ENCODE measurements at places on chromosomes 5 and 9. TPM values are rescaled to one million over a fixed set of nuclear protein-coding genes. Genes with fewer than 3 reads are reported as not detected.

DNA sequence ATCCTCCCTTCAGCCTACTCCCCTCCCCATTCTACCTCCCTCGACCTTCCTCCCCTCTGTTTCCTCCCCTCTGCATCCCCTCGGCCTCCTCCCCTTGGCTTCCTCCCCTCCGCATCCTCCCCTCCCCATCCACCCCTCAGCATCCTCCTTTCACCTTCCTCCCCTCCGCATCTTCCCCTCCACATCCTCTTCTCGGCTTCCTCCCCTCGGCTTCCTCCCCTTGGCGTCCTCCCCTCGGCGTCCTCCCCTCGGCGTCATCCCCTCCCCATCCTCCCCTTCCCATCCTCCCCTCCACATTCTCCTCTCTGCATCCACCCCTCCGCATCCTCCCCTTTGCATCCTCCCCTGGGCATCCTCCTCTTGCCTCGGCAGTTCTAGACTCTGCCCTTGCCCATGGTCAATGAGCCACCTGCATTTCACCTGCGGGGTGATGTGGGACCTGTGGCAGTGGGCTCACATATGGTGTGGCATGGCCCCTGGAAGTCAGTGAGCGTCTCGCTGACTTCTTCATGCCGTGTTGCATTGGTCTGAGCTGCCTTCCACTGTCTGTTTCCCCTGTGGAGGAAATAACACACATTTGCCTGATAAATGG is 113.0 kb downstream of the WNK2 start:
- no peaks in the 10 kb centered on the region for H3K36me3 ChIP-seq
- no peaks in the 10 kb centered on the region for H3K27me3 ChIP-seq
- H3K27ac ChIP-seq: no peak overlapping the region
- H3K4me3 ChIP-seq: no peak overlapping the region
- DNase-seq: no peak

DNA sequence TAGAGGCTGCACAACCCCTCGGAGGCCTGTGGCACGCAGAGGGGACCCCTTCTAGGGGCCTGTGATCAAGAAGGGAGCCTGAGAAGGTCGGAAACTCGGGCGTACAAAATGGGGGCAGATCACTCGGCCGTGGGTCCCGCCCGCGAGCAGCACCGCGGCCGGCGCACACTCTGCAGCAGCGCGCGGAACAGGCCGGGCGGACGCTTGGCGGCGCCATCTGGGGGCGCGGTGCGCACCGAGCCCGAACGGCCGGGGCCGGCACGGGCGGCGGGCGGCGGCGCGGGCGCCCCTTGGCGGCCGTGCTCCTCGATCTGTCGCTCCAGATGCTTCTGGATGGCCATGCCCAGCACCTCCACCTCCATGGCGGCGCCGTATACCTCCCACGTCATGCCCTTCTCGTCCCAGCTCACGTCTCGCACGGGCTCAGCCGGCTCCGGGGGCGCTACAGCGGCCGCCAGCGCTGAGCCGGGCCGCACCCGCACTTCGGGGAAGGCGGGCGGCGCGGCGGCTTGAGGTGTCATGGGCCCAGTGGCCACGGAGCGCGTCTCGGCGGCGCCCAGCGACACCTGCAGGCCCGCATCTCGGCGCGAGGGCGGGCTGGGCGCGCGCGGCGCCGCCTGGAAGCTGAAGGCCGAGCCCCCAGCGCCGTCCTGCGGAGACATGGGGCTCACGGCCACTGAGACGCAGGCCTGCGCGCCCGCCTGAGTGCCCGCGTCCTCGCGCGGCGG is 13.1 kb downstream of the GPRIN1 start:
- no peak overlapping the region for H3K4me3 ChIP-seq
- DNase-seq: no peak
- H3K36me3 ChIP-seq: no peaks in the 10 kb centered on the region
- H3K4me1 ChIP-seq: peaks cover 12% of the 10 kb centered on the region
- no peaks in the 10 kb centered on the region for H3K27me3 ChIP-seq

The ARHGEF28 gene
- not detected for polyA plus RNA-seq

The TOR2A gene
- 57.4 TPM for polyA plus RNA-seq

GRCh38 chr9:136082496-136083361 is 12.4 kb downstream of the NACC2 start:
- no peak overlapping the region for H3K4me3 ChIP-seq
- no peaks in the 10 kb centered on the region for H3K27me3 ChIP-seq
- peaks cover 24% of the 10 kb centered on the region for H3K36me3 ChIP-seq

DNA sequence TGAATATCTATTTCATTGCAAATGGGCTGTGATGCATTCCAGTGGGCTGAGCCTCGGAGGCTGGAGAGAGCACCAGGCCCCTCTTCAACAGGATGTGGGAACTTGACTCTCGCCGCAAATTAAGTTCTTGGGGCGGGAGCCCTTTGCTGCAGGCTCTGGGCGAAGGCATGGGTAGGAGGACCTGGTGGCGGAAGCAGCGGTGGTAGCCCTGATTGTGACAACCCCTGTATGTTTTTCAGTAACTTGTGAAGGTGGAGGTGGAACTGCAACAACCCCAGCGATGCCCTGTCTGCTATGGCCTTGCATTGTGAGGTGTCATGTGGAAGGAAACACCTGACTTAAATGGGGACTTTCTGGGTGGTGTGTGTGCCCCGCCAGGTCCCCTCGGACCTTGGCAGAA is 9.4 kb downstream of the FYB1 start:
- no peaks in the 10 kb centered on the region for H3K27me3 ChIP-seq
- H3K27ac ChIP-seq: peak overlapping the region; percentile 54
- DNase-seq: no peak
- peaks cover 69% of the 10 kb centered on the region for H3K36me3 ChIP-seq
- H3K4me1 ChIP-seq: peaks cover 97% of the 10 kb centered on the region
- H3K4me3 ChIP-seq: peak overlapping the region; percentile 24

All from CD14-positive monocyte (primary cell).